ENCODE measurements at places on chromosomes 7 and 10. TPM values are rescaled to one million over a fixed set of nuclear protein-coding genes. Genes with fewer than 3 reads are reported as not detected.

SORCS1 gene
- 0.99 TPM for total RNA-seq

ADAM22 gene
- 26.4 TPM for total RNA-seq

CLRN3 gene
- total RNA-seq, result not detected

HOXA10 gene
- 15.3 TPM for total RNA-seq

TLX1 gene
- total RNA-seq, result not detected

VAX1 gene
- total RNA-seq, result not detected

PALD1 gene
- total RNA-seq, result 11.0 TPM

TMEM236 gene
- 0.49 TPM for total RNA-seq

ADAM12 gene
- 12.3 TPM for total RNA-seq

LEP gene
- total RNA-seq, result 0.89 TPM

CYP3A5 gene
- total RNA-seq, result 104 TPM

COMMD3 gene
- 63.9 TPM for total RNA-seq
